ENCODE measurements at places on chromosomes 6 and 20.

- DNase-seq, result no peak
Measured at GRCh38 chr6:46334442-46334841, 156.8 kb downstream of the RCAN2 start.

- no peak for DNase-seq
Measured at GRCh38 chr6:3829285-3829684, 19.9 kb upstream of the FAM50B start.

- DNase-seq, result no peak
Measured at GRCh38 chr20:64024141-64024990, 11.6 kb upstream of the C20orf204 start.

DNA sequence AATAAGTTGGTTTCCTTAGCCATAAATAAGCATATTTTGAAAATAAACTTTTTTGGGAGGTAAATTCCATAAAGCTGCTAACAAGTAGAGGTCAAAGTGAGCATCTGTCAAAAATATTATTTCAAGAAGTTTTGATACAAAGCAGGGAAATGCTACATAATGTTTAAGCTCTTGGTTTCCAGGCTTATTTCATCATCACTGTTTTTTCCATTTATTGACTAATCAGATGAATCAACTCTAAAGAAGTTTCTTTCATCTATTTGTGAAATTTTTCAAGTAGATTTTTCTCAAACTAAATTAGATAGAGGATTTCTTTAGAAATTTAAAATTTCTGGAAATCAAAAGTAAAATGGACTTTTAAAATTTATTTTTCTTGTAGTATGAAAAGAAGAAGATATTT, 89.5 kb upstream of the TBX18 start:
- no peak for DNase-seq

GRCh38 chr6:1525364-1526038, 84.2 kb upstream of the FOXC1 start:
- DNase-seq, result no peak

DNA sequence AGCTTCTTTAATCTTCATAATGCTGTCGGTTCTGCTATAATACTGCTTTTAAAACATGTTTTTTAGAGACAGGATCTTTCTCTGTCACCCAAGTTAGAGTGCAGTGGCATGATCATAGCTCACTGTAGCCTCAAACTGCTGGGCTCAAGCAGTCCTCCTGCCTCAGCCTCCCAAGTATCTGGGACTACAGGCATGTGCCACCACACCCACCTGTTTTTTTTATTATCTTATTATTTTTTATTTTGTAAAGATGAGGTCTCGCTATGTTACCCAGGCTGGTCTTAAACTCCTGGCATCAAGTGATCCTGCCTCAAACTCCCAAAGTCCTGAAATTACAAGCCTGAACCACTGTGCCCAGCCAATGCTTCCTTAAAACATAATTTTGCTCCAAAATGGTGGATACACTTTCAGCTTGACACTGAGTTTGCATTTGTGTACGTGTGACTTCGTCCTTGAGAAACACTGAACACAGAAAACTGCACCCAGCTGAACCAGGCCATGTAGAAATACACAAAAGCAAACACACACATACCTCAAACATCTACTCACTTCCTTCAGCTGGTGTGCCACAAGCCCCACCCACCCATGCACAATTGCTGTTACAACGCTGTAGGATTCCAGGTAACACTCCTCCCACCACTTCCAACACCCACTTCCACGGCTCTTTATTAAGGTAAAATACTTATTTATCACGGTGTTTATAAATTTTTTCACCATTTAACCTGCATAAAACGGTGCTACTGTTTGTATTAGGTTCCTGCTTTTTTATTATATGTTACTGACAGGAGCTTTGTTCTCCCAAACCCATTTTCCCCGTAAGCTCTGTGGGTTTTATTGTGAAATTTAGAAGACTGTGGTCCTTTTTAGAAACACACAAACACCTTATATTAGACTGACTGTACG, 109.1 kb downstream of the TSHZ2 start:
- DNase-seq, result peak; percentile 6

- no peak for DNase-seq
Measured at GRCh38 chr20:51376111-51376510, 166.4 kb downstream of the NFATC2 start.

DNA sequence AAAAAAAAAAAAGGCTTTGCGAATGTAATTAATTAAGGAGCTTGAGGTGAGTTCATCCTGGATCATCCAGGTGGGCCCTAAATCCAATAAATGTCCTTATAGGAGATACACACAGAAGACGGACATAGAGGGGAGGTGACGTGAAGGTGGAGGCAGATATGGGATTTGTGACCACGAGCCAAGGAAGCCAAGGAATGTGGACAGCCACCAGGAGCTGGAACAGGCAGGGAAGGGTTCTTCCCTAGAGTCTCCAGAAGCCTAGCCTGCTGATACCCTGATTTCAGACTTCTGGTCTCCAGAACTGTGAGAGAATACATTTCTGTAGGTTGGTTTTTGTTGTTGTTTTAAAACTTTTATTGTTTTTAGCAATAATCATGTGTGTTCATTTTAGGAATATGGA, 6.7 kb upstream of the ATRN start:
- no peak for DNase-seq

DNA sequence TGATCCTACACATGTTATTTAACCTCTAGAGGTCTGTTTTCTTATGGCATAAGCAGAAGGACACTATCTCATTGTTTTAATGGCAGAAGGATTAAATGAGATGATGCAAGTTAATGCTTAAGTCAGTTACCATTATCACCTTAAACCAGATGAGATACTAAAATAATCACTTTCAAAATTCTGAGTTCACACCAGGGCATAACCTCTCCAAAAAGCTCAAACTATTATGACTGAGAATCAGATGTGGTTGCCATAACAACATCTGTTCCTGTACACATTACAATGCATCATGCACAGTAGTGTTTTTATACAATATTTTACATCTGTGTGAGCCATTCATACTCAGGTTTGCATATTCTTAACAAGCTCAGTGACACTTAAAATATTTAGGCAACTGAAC, 10.2 kb downstream of the ADNP start:
- DNase-seq, result no peak

DNA sequence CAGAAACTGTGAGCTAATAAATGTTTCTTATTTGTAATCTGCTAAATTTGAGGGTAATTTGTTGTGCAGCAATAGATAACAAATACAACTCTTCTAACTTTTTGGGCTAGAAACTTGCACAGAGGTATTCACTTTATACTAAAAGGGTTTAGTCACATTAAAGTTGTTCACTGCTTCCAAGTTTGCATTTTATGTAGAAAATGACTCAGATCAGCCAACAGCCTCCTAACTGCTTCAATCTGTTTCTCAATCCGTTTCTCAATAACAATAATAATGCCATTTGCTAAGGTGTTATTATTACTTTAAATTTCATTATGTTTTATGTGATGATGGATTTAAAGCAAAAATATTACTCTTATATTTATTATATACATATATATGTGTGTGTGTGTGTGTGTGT, 213.9 kb downstream of the CENPW start:
- no peak for DNase-seq

GRCh38 chr20:21182832-21183563, 57.1 kb downstream of the KIZ start:
- no peak for DNase-seq

DNA sequence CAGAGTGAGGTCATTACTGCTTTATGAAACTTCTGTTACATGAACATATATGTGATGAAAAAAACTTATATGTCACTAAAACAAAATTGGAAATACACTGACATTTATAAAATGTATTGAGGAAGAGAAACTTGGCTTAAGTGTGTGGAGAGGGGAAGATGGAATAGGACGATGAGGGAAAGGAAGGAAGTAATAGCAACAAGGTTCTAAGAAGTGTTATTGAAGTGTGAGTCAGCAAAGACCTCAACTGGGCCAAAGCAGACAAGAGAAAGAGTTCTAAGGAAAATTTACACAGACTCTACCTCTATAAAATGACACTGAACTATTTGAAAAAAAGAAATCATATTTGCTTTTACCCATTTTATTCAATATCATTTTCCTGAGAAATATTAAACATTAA, 38.3 kb downstream of the SNX3 start:
- DNase-seq, result no peak

DNA sequence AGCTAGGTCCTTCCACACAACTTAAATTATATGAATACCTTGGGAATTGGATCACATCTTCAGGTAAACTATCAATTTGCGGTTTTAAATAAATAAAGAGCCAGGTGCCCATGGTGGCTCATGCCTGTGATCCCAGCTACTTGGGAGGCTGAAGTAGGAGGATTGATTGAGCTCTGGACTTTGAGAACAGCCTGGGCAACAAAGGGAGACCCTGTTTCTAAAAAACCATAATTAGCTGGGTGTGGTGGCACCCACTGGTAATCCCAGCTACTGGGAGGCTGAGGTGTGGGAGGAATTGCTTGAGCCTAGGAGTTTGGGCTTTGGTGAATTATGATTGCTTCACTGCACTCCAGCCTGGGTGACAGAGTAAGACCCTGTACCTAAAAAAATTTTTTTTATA, 3.4 kb downstream of the GMNN start:
- no peak for DNase-seq

DNA sequence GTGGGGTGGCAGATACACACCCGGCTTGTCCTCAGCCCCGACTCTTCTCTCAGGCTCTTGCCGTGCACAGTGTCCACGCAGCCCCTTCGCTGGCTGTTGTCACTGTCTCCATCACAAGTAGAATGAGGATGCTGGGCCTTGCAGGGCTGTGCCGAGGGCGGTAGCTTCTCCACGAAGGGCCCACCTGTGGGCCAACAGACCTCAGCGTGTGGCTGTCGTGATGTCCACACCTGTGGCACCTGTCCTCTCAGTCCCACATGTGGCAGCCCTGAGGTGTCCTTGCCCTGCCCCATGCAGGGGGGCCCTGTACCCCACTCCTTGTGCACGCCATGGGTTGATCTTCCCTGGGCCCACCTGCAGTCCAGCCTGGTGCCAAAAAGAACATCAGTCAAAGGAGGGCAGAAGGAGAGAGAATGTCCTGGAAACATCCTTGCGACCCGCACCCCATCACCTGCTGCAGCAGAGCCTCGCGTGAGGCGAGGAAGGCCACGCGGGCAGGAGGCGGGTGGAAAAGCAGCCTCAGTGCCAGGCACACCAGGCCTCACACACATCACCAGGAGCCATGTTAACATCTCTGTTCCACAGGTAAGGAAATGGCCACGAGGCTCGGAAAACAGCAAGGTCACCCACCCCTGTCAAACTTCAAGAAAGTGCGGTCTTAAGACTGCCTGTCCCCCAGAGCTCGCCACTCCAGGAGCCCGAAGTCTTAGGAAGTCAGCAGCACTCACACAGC, 22.3 kb upstream of the AFDN start:
- no peak for DNase-seq

DNA sequence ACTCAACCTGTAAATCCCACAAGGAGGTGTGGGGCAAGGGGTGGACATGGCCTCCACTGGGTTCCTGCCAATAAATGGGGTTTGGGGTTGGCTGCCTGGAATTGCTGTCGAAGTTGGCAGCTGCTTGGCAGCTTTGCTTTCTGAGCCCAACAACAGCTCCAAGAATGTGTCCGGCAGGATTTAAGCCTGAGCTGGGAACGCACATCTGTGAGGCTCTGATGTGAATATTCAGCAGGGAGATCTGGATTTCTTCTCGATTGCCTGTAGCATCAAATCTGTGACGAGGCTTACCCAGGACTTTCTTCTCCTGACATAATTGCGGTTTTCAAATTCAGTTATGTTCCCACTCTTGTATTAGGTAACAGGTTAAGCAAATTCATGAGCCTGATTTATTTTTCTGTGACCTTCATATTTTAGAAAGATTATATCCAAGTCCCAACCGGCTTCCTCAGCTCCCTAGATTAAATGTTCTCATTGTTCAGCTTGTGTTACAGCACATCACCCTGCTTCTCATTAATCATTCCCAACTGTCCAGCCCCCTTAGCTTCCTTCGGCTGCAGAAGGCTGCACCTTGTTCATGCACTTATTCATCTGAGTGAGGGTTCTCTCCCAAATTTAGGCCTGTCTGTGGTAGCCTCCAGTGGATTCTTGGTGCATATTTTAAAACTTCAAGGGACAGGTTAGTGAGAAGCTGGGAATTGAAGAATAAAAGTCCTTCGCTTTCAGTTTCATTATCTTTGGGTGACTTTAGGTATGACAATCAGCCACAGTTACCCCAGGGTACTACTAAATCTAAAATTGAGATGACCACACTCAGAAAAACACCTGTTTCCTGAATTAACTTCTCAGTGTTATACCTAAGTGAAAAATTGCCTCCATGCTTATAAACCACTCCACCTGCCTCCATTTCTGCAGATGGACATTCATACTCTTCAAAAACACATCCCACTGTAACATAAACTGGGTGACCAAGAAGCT, 310.0 kb downstream of the ESR1 start:
- DNase-seq, result no peak

GRCh38 chr20:5714261-5715041, 35.8 kb upstream of the SHLD1 start:
- DNase-seq, result peak; percentile 35

DNA sequence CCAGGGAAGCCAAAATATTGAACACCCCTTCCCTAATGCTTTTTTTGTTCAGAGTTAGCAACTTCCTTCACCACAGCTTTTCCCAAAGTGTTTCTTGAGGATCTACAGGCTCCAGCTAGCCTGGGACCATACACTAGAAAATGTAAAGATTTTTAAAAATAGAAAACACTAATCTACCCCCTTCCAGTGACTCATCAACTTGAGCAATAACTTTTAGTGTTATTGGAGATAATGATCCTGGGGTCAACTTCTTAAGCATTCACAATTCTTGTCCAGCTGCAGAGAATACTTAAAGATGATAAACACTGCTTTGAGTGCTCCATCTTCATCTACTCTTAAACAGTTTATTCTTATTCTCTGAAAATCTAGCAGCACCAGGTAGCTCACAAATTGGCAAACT, 131.6 kb downstream of the COL9A1 start:
- DNase-seq, result no peak

GRCh38 chr6:169648617-169649016, 53.2 kb downstream of the WDR27 start:
- no peak for DNase-seq

DNA sequence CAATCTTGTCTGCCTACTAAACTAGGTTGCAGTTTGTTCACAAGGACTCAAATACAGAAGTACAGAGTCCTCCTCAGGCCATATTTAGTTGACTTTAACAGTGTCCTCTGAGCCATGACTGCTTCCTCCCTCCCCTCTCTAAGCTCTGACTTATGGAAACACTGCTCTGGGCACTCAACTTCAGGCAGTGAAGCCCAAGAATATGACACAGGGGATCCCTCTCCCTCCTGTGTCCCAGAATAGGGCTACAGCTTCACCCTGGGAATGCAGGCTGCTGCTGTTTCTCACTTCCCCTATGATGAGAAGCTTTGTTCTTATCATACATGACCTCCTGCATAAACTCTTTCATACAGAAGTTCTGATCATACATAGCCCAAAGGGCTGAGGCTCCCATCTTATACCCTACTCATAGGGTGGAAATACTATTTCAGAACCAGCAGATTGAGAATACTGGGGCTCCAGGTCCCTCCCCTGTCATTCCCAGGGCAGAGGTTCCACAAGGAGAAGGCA, 97.3 kb upstream of the UST start:
- no peak for DNase-seq

Measured in H7 (cell line).